ENCODE measurements at places on chromosomes 16 and 17. TPM values are rescaled to one million over a fixed set of nuclear protein-coding genes. Genes with fewer than 3 reads are reported as not detected.

Gene NUP88
- 40.4 TPM for total RNA-seq

GRCh38 chr17:28717578-28718332, at the start of gene RAB34:
Gene RAB34, minus strand, starts transcription at chr17:28717868. Its CDS starts 602 bp downstream, at chr17:28717266.
- H3K4me1 ChIP-seq, result peaks cover 44% of the 10 kb centered on the region
- DNase-seq, result peak; percentile 92
- H3K36me3 ChIP-seq, result peaks cover 37% of the 10 kb centered on the region

DNA sequence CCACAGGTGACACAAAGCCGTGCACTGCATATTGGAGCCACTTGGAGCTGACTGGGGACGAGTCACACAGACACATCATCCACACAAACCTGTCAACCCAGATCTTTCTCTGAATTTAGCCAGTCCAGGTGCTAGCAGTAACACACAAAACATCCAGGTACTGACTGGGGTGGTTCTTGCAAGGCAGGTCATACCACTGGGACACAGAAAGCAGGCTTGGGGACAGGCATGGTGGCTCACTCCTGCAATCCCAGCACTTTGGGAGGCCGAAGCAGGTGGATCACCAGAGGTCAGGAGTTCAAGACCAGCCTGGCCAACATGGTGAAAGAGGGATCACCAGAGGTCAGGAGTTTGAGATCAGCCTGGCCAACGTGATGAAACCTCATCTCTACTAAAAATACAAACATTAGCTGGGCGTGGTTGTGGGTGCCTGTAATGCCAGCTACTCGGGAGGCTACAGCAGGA, 14.9 kb downstream of the ENPP7 start:
- H3K4me1 ChIP-seq, result peaks cover 7% of the 10 kb centered on the region
- H3K4me3 ChIP-seq, result no peak overlapping the region
- no peaks in the 10 kb centered on the region for H3K36me3 ChIP-seq
- H3K27me3 ChIP-seq, result peaks cover 68% of the 10 kb centered on the region
- H3K27ac ChIP-seq, result no peak overlapping the region

Gene DLX3
- total RNA-seq, result 0.69 TPM

DNA sequence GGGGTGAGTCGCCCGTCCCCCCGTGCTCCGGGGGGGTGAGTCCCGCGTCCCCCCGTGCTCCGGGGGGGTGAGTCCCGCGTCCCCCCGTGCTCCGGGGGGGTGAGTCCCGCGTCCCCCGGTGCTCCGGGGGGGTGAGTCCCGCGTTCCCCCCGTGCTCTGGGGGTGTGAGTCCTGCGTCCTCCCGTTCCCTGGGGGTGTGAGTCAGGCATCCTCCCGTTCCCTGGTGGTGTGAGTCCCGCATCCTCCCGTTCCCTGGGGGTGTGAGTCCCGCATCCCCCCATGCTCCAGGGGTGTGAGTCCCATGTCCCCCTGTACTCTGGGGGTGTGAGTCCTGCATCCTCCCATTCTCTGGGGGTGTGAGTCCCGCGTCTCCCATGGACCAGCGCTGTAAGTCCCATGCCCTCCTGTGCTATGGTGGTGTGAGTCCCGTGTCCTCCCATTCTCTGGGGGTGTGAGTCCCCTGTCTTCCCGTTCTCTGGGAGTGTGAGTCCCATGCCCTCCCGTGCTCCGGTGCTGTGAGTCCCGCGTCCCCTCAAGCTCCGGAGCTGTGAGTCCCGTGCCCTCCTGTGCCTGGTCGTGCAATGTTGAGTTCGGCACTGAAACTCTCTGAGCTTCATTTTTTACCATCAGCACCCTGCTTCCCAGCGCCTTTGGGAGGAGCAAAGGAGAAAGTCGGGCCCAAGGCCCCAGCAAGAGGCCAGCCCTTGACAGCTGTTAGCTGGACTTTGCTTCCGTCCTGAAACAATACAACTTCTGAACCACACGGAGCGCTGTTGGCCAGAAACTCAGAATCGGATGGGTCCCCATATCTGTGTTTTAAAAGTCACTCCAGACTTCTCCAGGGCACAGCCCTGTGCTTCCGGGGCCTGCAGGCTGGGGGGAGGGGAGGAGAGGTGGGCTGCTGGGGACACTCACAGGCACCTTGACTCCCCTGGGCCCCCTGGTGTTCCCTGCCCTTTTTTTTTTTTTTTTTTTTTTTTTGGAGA, 11.5 kb upstream of the ZC3H18 start:
- no peak overlapping the region for H3K4me3 ChIP-seq
- no peaks in the 10 kb centered on the region for H3K36me3 ChIP-seq
- no peak overlapping the region for H3K27ac ChIP-seq
- no peak for DNase-seq
- H3K4me1 ChIP-seq, result peaks cover 3% of the 10 kb centered on the region

Gene SOX9
- total RNA-seq, result 5.4 TPM

DNA sequence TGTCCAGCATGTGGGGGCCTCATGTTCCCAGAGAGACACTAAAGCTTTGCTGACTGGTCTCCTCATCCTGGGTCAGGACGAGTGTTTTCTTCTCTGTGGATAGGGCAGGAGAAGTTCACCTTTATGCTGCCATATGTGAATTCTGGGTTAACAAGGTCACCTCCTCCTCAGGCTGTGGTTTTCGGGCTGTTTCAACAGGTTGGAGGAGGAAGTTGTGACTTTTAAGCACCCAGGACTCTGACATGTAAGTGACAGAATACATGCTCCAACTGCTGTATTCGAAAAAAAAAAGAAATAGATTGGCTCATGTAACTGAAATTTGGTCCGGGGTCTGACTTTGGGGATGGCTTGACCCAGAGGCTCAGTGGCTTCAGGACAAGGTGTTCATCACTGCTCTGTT, 54.2 kb downstream of the SNX20 start:
- H3K36me3 ChIP-seq, result no peaks in the 10 kb centered on the region
- H3K4me3 ChIP-seq, result no peak overlapping the region
- no peaks in the 10 kb centered on the region for H3K27me3 ChIP-seq
- no peak for DNase-seq
- H3K27ac ChIP-seq, result no peak overlapping the region
- peaks cover 13% of the 10 kb centered on the region for H3K4me1 ChIP-seq

Measured in upper lobe of right lung (tissue), 1 donor.